ENCODE measurements at places on chromosomes 7 and 10.

DNA sequence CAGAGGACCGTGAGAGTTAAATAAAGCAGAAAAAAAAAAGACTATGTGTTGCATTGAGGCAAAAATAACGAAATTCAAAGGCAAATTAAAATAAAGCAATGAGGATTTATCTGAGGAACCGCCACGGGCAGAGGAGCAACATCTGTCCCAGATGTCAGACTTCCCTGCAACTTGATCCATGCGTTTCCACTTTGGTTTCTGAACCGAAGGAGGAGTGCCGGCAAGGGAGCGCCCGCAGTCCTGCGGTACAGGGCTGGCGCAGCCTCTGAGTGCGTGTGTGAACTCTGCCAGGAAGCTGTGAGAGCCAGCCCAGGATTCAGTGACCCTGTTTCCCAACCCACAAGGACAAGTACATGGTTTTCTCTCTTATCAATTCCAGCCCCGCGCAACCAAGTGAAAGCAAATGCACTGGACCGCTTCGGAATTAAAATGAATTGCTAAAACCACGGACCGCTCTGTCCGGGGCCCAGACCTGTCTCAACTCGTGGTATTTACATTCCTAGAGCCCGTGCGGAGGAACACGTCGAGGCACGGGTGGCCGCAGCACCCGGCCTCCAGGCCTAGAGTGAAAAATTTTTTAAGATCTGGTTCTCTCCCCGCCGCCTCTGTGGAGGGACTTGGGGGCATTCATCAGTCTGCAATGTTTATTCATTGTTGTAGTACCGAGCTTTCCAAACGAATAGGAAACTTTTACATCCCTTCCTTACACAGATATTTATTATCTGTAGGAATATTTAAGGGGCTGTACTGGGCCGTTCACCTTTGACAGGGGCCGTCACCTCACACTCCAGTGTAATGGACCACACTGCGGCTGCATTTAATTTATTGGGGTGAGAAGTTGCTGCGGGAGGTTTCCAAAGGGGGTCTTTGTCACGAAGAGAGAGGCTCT lies 291.5 kb upstream of the NFE2L3 start:
- no peak for DNase-seq

- no peak for DNase-seq
Observed at GRCh38 chr10:62796896-62797295, 7.6 kb upstream of the ADO start.

DNA sequence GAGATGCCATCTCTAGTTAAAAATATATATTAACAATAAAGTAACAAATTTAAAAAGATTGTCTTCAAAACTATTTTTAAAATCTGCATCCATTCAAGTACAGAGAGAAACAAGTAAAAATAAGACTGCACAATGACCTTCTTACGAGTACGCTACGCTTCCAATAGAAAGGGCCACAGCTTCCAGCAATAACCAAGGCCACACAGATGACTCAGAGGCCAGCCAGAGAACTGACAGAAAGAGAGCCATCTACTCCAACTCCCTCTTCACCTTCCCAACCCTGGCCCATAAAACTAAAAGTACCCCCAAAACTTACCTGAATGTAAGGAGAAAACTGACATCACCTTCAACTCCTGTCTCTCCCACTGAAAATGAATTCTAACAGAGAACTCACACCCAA lies 26.8 kb downstream of the PILRA start:
- DNase-seq = no peak

GRCh38 chr7:41566581-41566980 lies 136.3 kb downstream of the INHBA start:
- no peak for DNase-seq

- no peak for DNase-seq
Observed at GRCh38 chr10:23413629-23414089, 25.2 kb upstream of the OTUD1 start.

- DNase-seq = no peak
Observed at GRCh38 chr10:83023662-83024061, 1115.6 kb upstream of the GHITM start.

DNA sequence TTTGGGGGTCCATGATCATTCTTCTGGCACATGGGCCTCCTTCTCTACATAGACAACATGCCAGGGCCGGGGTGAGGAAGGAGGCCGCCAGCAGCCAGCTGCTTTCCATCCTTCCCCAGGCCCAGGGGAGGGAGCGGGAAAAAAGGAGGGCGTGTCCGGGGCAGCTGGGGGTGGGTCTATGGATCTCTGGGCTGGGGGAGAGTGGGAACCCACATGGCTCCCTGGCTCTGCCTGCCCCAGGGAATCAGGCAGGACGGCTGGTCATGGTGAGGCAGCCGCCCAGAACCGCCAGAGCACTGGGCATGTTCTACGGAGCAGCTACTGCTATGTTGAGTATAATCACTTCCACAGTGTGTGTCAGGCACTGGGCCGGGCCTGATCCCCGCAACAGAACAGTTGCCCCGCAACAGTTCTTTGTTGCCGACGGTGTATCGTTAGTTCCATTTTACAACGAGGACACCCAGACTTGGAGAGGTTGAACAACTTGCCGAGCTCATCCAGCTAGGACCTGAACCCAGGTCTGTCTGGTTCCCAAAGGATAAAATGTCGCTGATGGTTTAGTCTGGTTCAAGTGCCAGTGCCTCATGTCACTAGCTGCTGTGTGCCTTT lies 6.4 kb upstream of the IRF5 start:
- DNase-seq = no peak

DNA sequence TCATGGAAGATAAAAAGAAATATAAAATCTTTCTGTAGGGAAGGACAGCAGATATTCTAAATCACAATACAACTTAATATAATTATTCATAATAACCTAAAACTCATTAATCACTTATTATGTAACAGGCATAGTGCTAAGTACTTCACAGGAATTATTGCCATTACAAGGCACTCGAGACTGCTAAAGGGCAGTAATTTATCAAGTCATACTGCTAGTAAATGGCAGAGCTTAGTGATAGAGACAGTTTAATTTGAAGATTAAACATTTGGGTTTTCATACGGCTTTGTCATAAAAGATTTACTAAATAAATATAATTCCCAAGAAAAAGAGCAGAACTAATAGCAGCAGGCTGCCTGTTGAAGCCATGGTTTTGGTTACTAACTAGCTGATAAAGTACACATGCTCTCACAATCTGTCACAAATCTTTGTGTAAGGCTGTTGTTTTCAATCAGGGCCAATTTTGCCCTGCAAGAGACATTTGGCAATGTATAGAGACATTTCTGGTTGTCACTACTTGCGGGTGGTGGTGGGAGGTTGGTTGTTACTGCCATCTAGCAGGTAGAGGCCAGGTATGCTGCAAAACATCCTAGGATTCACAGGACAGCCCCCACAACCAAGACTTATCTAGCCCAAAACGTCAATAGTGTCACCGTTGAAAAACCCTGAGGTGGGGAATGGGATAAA lies 233.3 kb upstream of the CACNA2D1 start:
- DNase-seq = no peak

GRCh38 chr10:91299999-91300575 lies 79.6 kb downstream of the PCGF5 start:
- no peak for DNase-seq

DNA sequence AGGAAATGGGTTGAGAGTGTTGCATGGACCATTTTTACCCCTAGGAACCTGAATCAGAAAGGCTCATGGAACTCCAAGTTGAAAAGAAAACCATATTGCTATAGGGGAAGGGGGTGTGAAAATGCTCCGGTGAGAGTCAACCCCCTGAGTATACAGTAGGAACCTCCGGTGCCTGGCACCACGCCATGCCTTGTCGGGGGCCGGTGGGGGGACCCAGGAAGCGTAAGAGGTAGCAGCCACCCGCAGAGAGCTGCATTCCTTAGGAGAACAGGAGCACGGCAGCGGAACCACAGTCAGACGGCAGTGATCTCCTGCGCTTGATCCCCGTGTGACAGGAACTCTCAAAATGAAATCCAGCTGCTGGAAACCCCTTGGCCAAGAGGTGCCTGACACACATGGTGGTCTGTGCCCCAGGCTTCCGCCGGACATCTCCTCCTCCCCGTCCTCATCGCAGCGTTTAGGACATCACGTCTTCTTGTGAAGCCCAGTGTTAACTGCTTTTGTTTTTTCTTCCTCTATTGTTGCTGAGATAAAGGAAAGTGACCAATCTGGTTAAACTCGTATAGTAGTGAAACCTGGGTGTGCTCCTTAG lies 186.8 kb downstream of the CELF2 start:
- no peak for DNase-seq

DNA sequence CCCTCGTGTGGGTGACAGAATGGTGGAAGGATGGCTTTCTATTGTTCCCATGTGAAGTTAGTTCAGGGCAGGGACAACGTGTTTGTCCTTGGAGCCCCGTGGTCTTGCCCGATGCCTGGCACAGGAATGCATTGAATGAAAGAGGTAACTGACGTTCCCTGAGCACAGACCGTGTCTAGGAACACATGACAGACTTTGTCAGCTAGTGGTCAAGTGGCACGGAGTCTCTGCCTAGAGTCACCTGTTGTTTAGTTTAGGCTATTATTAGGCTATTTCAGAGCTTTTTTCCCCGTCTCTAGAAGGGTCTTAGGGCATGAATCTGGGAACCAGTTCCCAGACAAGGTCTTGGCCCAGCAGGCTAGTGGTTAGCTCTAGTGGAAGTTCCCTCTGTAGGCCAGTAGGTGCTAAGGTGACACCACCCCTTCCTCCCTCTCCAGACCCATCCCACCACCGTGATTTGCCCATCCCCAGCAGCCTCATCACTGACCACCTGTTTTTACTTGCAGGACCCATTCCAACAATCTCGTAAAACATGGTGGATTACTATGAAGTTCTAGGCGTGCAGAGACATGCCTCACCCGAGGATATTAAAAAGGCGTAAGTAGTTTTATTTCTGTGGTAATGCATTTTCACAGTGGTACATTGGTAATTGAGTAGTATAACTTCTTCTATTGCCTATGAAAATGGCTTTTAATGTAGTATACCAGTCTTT lies 21.4 kb downstream of the DNAJB6 start:
- DNase-seq = no peak

DNA sequence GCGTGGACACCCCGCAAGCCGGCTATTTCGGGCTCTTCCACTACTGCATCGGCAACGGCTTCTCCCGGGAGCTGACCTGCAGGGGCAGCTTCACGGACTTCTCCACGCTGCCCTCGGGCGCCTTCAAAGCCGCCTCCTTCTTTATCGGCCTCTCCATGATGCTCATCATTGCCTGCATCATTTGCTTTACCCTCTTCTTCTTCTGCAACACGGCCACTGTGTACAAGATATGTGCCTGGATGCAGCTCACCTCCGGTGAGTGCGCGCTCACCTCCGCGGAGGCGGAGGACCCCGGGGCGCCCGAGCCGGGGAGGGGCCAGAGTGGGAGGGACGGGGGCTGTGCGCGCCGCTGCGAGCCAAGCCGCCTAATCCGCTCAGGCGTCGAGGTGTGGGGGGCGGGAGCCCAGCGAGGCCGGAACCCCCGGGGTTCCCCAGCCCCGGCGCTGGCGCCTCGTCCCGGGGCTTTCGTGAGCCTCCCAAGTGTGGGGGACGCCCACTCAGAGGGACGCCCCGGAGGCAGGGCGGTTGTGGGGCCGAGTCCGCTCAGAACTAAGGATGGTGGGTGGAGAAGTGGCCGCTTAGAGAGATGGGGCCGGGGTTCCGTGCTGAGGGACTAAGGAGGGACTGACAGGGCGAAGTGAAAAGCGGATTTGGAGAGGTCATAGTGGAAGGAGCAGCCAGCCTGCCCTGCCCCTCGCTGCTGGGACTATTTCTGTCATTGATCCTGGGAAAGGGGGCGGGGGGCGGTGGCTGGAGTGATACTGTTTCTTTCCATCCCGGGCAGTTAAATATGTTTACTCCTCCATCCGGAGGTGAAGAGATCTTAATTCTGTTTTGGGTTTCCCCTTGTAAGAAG lies 795 bp downstream of the LHFPL3 start:
- no peak for DNase-seq

- no peak for DNase-seq
Observed at GRCh38 chr7:64907641-64908326, 4.7 kb downstream of the ZNF273 start.

- DNase-seq = no peak
Observed at GRCh38 chr7:132345030-132345429, 231.2 kb downstream of the PLXNA4 start.

GRCh38 chr7:69992938-69993337 lies 394.7 kb downstream of the AUTS2 start:
- no peak for DNase-seq

GRCh38 chr10:121804460-121804859 lies 123.4 kb downstream of the ATE1 start:
- no peak for DNase-seq

- no peak for DNase-seq
Observed at GRCh38 chr10:14014423-14014822, 316.3 kb downstream of the FRMD4A start.

DNA sequence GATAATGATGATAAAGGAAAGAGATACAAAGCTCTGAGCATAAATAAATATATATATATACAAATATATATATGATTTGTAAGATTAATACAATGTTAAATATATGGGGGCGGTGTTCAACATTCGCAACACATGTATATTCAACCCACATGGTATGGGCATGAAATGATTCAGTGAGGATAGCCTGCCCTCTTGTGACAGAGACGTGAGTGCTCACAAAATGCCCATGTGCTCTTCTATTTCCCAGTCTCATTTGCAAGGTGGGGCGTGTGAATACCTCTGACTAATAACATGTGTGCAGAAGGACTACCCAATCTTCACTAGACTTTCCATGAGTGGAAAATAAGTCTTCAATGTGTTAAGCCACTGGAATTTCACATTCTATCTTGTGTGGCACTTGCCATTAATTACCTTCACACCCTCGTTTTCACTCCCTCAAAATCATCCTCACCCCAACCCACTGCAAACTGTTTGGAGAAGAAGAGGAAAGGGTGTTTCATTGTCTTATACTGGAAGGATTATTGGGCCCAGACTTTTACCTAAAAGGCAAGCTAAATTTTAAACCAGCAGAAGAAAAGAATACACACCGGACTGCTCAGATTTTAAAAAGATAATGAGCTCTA lies 26.9 kb downstream of the ASAH2 start:
- DNase-seq = peak; percentile 36

DNA sequence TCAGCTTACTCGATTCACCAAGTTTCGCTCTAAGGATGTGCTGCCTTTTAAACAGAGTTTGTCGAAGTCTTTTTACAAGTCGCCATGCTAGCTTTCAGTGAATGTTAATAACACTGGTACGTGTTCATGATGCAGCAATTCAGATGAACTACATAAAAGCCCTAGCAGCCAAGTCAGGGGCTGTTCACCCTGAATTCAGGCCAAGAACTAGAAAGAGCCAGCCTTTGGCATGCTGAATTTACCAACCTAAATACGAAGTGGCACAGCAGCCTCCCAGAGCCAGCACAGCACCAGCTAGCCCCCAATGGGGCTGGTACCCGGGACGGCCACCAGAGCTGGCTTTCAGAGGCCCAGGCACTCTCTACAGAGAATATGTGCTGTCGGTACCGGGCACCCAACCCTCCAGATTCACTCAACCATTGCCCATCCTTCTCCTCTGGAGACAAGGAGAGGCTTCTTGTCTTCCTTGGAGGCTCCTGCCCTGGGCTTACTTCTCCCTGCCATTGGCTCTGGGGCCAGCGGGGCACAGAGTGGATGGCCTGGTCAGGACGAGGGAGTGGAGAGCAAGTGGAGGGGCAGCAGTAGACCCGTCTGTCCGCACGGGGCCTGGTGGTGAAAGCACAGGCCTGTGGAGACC lies 64.2 kb downstream of the HIPK2 start:
- DNase-seq = no peak

GRCh38 chr7:84336303-84336702 lies 141.7 kb upstream of the SEMA3A start:
- no peak for DNase-seq

All from CD4-positive, alpha-beta T cell treated with Interleukin-12 subunit alpha and Interleukin-12 subunit beta, for 1 hour (primary cell).